ENCODE measurements at places on chromosomes 1 and 21. TPM values are rescaled to one million over a fixed set of nuclear protein-coding genes. Genes with fewer than 3 reads are reported as not detected.

The SMIM1 gene
- 1.1 TPM for polyA plus RNA-seq

The MATN1 gene
- polyA plus RNA-seq: not detected

The KPRP gene
- polyA plus RNA-seq: not detected

The CD52 gene
- polyA plus RNA-seq: 7,622 TPM

The DENND2D gene
- polyA plus RNA-seq: 258 TPM

The NHLH1 gene
- not detected for polyA plus RNA-seq

The RGS13 gene
- not detected for polyA plus RNA-seq

The ADAMTS1 gene
- polyA plus RNA-seq: 0.87 TPM

The KLHDC9 gene
- not detected for polyA plus RNA-seq

The RIPPLY3 gene
- polyA plus RNA-seq: not detected

The TMPRSS15 gene
- polyA plus RNA-seq: not detected

The HES4 gene
- not detected for polyA plus RNA-seq

The CHD5 gene
- not detected for polyA plus RNA-seq

The CGN gene
- 0.36 TPM for polyA plus RNA-seq

The MMEL1 gene
- polyA plus RNA-seq: 6.8 TPM

All from CD8-positive, alpha-beta memory T cell (primary cell).